Glutamatergic neuron (in vitro differentiated cells): ENCODE measurements at places on chromosomes 3 and 15.
A peak's percentile ranks its signal among the peaks of the same experiment; 100 is the strongest.

GRCh38 chr15:38535491-38536200 lies 29.0 kb downstream of the RASGRP1 start:
- no peak for DNase-seq

- no peak for DNase-seq
Observed at GRCh38 chr3:71705681-71706080, 19.5 kb downstream of the EIF4E3 start.

DNA sequence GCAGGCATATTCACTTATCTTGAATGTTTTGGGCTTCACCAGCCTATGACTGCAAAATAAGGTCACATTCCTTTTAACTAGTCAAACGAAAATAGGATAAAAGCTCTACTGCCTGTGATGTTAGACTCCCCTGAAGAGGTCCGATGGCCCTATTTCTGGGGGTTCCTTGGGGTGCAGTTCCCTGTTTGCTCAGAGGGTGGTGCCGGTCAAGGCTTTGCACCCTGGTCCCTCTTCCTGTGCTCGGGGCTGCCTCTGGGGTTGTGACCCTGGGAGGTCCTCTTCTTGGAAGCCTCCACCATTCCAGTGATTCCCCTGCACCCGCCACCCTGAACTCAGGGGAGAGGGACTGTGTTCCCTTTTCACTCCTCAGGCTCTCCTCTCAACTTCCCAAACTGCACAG lies 86.7 kb upstream of the ANKRD34C start:
- no peak for DNase-seq

DNA sequence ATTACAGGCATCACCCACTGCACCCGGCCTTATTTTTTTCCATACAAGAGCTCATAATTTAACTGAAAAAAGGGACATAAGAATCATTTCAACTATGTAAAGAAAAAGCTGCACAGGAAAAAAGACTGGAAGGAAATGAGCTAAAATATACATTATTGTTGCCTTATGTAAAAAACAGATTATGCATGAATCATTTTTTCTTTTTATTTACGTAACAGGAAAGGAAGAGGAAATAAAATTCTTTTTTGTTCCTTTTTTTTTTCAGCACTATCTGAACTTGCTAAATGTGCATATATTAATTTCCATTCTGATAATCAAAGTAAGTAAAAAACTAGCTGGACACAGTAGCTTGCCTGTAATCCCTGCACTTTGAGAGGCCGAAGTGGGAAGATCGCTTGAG lies 12.1 kb downstream of the KIF9 start:
- no peak for DNase-seq

GRCh38 chr3:5006755-5007202 lies 27.5 kb downstream of the BHLHE40 start:
- no peak for DNase-seq

- DNase-seq: no peak
Observed at GRCh38 chr3:69817988-69818387, 78.7 kb downstream of the MITF start.

DNA sequence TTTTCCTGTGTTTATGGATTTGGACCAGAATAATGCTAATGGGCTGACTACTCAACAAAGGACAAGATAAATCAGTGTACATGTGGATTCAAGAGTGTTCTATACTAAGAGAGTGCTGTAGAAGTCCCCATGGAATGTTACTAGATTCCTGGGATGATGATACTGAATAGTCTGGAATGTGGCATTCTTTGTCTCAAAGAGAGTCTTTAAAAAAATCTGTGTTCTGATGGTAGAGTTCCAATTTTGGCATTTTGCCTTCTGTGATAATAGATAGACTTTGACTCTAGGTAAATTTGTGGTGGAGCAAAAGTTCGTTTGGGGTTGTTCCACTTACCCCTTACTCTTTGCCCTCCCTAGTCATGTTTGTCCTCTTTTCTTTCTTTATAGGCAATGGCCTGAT lies 43.7 kb downstream of the NMD3 start:
- DNase-seq: no peak

DNA sequence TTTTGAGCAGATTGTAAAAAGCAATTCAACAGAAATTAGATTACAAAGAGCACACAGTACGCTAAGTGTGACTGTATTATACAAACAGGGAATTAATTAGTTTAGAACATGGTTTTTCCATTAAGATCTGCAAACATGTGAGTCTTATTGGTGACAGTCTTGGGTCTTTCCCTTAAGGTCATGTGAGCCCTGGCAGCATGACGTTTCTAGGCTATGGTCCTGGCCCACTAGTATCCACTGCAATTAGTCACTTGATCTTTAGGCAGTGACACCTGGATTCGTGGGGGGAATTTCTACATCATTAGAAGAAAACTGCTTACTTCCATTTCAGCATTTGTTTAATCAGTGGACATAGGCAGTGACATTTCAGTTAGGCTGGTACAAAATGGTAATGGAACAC lies 360.2 kb upstream of the NR2F2 start:
- no peak for DNase-seq

- DNase-seq: no peak
Observed at GRCh38 chr3:79016587-79017376, 751.0 kb downstream of the ROBO1 start.

DNA sequence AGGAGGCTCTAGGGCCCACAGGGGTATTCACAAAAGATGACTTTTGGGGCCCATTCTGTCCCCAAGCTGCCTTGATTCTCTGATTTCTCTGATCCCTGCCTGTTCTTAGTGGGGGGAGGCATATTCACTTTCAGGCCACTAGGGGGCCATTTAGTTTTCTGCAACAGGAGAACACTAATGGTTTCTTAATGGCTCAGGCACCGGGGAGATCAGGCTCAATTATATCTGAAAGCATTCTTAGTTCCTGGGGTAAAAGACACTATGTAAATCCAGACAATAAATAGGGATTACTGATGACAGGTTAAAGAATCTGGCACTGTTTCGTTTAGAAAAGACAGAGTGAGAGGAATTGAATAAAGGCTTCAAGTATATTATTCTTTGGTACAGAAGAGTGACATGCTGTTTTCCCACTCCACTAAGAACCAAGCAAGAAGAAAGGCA lies 2.5 kb upstream of the INAFM2 start:
- peak; percentile 42 for DNase-seq

DNA sequence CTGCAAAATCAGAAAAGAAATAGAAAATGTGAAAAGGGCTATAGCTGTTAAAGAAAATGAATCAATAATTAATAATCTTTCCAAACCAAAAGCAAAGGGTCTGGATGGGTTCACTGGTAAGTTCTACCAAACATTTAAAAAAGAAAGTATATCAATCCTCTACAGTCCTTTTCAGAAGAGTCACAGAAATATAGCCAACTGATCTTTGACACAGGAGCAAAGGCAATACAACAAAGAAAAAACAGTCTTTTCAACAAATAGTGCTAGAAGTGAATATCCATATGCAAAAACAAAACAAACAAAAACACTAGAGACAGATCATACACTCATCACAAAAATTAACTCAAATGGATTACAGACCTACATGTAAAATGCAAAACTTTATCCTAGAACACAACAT lies 32.6 kb downstream of the RFX7 start:
- no peak for DNase-seq

- no peak for DNase-seq
Observed at GRCh38 chr3:42184651-42185443, 81.1 kb downstream of the CCK start.

DNA sequence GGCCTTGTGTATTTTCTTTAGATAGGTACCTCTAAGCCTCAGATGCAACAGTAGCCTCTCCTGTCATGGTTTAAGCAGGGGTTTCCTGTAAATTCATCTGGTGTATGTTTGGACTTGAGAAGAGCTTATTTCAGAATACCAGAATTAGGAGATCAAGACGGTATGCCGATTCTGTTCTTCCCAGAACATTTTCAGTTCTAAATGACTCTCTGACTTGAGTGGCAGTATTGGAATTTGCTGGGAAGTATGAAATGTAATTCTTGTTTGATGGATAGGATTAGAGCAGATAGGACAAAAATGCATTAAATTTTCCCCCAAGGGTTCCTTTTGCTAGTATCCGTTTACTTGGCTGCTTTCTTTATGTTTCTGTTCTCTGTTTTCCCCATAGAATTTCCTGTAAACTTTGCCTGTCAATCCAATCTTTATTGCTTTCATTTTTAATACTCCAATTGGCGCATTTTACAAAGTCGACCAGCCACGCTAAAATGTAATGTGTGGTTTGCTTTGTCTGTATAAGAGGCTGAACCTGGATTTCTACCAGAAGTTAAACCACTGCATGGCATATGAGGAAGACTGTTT lies 612.2 kb downstream of the RBMS3 start:
- no peak for DNase-seq

- DNase-seq: peak; percentile 47
Observed at GRCh38 chr15:84685304-84685703, 27.3 kb upstream of the NMB start.

GRCh38 chr3:124532071-124532470 lies 198.2 kb upstream of the UMPS start:
- DNase-seq: no peak

DNA sequence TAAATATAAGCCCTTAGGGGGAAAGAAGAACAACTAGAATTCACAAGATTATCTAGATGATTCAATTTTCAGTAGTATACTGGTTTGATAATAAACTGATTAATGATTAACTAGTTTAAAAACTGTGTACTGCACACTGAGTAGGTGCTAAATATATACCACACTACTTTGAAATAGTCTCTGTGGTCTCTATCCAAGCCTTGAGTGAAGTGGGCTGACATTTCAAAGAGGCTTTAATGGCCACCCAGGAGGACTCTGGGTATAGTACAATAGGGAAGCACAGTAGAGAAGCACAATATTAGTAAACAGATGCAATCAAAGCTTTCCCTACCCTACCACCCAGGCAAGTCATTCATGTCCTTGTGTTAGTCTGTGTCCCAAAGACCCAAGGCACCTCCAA lies 46.7 kb downstream of the FILIP1L start:
- no peak for DNase-seq

GRCh38 chr3:90015688-90016356 lies 908.4 kb downstream of the EPHA3 start:
- DNase-seq: no peak

DNA sequence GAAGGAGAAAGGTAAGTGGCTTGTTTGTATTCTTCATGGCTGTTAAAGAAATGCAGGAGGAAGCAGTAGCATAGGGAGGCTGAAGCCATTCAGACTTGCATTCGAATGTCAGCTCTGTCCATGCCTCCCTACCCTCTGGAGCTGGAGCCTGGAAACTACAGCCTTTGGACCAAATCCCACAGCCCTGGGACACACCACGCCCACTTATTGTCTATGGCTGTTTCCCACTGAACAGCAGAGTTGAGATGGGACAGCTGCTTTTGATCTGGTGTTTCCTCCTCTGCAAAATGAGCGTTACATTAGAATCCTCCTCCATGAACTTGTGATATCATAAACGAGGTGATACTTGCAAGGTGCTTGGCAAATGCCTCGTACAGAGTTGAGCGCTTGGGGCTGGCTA lies 3.6 kb downstream of the FAM107A start:
- DNase-seq: no peak

DNA sequence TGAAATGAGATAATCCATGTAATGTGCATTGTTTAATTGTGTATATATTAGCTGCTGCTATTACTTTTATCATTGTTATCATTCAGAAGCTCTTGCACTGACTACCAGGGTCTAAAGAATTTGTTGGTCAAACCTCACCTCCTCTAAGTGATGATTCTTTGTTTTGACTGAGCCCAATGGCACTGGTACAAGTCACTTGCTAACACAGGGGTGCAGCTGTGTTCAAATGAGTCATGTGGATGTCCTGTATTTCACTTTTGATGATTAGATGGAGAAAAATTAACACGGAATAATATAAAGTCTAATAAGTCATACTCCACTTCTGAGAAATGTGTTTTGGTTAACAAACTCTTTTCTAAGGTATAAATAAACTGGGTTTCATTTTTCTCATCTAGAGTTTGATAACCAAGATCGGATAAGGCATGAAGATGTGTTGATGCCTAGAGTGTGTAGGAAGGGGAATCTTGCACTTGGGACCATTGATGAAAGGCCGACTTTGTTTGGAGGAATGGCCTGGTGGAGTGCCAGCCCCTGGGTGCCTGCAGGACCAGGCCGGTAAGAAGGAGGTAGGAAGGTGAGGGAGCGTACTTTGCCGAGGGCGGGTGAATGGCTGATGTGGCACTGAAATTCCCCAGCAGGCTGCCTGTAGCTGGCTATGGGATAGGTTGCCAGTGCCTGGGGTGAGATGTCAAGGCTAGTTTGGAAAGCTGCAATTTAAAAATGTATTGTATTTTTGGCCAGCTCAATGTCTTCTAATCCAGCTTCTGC lies 244.7 kb upstream of the ZPLD1 start:
- DNase-seq: no peak

DNA sequence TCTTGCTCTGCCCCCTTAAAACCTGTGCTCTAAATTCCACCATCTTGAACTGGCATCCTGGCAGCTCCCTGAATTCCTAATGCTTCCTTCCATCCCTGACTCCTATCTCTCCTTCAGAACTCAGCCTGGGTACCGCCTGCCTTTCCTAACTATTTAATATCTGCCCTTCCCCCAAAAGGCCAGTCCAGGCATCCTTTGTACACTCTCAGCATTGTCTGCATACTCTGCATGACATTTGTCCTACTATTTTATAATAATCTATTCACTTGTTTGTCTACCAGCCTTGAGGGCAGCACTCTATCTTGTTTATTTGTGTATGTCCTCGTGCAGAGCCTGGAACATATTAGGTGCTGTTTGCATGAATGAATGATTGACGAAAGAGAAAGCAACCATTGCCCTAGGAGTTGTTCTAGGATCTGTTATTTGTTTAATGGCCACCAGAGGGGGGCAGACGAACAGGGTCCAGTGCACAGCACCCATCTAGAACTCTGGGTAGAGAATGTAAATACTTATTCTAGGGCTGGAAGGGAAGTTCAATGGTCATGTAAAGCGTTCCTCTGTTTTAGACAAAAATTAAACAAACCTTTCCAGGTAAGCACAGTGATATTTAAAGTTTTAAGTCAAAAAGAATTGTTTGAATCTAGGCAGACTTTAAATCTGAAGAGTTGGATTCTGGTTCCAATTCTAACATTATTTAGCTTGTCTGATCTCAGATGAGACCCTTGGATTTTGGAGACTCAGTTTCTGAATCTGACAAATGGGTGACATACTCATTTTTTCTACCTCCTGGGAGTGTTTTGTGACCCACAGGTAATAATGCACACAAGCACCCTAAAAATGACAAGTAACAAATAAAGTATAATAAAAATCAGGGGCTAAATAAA lies 125.8 kb upstream of the GALNT15 start:
- no peak for DNase-seq

- DNase-seq: no peak
Observed at GRCh38 chr3:195240939-195241338, 30.0 kb downstream of the XXYLT1 start.

DNA sequence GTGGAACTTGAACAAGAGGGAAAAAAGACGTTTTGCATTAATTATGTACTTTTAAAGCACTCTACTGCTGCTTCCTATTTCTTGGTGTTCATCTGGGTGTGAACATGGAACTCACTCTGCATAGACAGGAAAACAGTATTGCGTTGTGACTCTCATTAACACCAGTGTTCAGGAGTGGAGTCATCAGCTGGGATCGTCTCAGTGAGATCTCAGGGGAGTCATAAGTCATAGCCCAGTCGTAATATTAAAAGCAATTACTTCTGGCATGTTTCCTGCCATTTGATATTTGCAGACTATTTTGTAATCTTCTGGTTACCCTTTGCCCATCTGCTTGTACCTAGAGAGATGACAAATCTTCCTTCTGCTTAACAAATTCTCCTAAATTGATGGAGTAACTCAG lies 462.0 kb upstream of the ATP11B start:
- no peak for DNase-seq

- DNase-seq: peak; percentile 95
Observed at GRCh38 chr3:183116025-183116614, 16.8 kb upstream of the MCCC1 start.

- no peak for DNase-seq
Observed at GRCh38 chr15:90419738-90420406, 31.8 kb downstream of the IQGAP1 start.
